ENCODE measurements at places on chromosomes 1 and 21.

GRCh38 chr21:31660591-31660990, 1.1 kb downstream of the SOD1 start:
- no peak for DNase-seq

DNA sequence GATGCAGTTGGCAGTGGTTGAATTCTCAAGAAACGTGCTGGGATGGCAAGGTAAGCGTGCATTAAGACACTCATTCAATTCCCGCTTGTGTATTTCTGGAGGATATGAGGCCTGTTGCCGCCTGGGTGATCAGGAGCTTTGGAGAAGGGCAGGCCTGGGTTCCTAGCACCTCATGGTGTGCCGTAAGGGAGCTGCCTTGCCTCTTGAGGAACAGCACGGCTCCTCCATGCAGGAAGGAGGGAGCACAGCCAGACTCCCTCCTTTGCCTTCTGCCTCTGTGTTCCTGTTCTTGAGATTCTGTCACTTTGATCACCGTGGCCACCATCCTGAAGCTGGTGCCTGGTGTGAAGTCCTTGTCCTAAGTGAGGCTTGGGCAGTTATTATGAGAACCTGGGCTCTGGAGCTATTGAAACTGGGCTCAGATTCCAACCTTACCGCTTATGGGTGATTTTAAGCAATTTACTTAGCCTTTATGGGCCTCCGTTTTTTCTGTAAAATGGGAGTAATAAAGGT, 18.3 kb downstream of the SLFNL1 start:
- no peak for DNase-seq

- no peak for DNase-seq
These were observed at the start of gene ZBTB7B for GRCh38 chr1:155002464-155003226. TSS of gene ZBTB7B (plus strand) at chr1:155002802. CDS start at chr1:155014661, 11,859 bp downstream.

DNA sequence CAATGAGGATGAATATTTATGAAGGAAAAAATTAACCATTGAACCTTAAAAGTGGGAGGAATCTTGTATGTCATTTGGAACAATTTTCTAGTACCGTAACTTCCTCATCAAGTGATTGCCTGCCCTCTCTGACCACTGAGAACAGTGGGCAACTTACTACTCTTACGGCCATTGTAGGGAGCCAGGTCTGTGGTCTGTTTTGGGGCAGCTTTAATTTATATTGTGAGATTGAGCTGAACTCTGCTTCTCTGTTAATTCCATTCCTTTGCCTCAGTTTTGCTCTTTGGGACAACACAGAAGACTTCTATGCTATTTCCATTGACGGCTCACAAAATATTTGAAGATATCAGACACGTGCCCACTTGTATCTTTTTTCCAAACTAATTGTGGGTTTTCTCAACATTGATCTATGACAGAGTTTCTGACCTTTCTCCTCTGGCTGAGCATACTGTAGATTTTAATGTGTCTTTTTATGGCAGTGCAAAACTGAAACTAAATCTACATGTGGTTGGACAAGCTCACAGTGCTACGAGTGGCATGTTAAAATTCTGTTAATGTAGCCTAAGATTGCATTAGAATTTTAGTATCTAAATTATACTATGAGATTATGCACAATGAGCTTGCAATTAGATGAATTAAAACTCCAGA, 27.8 kb upstream of the ZNF281 start:
- DNase-seq, result peak; percentile 9

DNA sequence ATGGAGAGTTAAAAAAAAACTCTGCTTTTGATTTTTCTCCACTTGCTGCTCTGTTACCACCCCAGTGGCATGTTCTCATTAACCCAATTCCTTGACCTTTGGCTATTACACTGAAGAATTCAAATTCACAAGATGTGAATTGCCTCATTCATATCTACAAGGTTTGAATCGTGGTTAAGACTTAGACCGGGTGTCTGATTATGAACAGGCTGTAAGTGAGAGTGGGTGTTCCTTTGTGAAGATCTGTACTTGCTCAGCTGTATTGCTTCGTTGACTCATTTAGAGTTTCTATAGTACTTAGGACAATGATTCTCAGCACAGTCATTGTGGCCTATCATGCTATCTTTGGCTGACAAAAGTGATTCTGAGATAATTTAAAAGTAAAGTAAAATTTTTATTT, 36.4 kb downstream of the DNM3 start:
- no peak for DNase-seq

- DNase-seq, result no peak
These were observed 13.8 kb upstream of the LDLRAP1 start for GRCh38 chr1:25529518-25530185.

DNA sequence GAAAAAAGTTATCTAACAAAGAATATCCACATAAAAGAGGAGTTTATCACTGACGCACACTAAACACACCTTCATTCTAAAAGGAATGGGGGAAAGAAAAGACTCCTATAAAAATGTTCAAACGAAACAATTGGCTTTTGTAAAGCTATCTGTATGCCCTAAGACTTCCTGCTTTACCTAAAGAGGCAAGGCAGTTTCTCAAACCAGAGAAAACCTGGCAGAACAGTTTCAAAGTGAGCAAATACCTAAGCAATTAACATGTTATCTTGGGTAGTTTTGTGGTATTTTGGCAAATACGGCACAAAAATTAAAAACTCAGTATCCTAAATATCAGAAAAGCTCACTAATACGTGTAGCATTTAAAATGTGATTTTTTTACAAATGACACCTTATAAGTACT, 1.9 kb downstream of the PUM1 start:
- no peak for DNase-seq

DNA sequence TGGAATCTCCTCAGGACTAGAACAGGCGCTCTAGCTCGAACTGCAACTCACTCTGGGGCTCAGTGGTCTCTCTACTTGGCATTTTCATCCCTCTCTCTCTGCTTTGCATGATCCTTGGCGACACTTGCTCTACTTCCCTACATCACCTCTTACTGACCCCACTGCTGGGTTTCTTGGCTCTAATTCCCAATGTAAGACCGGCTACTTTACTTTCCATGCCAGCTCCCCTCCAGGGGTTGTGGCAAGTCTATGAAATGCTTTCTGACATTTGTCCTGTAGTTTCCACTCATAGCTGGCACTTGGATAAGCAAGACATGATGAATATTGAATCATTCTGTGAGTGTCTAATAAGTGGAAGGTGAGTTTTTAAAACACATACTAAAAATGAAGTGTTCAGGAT, 292.3 kb downstream of the USP25 start:
- DNase-seq, result no peak

DNA sequence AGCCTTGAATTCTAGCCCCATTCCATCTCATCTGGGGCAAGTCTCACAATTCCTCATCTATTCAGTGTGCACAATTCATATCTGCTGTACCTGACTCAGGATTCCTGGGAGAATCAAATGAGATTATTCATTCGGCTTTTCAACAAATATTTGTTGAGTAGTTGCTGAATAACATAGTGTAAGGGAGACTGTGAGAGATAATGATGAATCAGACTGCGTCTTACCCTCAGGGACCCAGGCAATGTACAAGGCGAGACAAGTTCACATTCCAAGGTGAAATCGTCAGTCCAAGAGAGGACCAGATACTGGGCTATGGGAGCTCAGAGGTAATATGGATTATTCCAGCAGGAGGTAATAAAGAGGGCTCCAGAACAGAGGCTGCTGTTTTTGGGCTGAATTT, 67.8 kb upstream of the SMYD2 start:
- DNase-seq, result no peak

GRCh38 chr1:155177918-155178281, 4.3 kb downstream of the TRIM46 start:
- DNase-seq, result no peak

DNA sequence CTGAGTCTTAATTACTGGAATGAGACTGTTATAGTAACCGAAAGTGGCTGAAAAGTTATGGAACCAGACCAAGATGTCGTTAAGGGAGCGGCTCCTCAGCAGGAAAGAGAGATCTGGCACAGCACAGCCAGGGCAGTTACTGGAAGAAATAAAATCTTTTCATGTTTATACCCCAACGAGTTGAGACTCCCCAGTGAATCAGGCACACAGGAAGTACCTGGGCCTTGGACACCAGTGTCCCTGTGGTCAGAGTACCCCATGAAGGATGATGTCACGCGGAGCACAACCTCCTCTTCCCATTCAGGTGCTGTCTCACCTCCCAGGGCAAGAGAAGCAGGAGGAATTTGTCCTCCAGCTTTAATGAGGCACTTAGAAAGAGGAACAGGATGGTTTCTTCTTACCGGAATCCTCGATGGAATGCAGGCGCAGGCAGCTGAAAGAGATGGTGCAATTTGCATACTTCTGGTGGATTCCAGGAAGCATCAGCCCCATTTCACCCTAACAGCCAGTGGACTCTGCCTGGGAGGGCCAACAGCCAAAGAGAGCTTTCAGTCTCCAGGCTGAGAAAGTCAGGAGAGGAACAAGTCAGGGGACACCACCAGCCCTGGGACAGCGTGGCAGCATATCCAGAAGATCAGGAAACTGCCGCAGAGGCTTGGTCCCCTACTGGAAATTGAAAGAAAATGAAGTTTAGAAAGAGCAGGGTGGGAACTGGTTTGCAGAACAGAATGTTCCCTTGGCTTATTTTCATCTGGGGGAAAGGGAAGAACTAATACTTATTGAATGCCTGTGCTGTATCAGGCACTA, 35.9 kb upstream of the CTTNBP2NL start:
- no peak for DNase-seq

- DNase-seq, result no peak
These were observed 133.1 kb downstream of the GIPC2 start for GRCh38 chr1:78178816-78179215.

- no peak for DNase-seq
These were observed 31.8 kb upstream of the ZNF644 start for GRCh38 chr1:91053630-91054029.

GRCh38 chr1:16998589-16998988, 13.1 kb downstream of the ATP13A2 start:
- DNase-seq, result no peak

DNA sequence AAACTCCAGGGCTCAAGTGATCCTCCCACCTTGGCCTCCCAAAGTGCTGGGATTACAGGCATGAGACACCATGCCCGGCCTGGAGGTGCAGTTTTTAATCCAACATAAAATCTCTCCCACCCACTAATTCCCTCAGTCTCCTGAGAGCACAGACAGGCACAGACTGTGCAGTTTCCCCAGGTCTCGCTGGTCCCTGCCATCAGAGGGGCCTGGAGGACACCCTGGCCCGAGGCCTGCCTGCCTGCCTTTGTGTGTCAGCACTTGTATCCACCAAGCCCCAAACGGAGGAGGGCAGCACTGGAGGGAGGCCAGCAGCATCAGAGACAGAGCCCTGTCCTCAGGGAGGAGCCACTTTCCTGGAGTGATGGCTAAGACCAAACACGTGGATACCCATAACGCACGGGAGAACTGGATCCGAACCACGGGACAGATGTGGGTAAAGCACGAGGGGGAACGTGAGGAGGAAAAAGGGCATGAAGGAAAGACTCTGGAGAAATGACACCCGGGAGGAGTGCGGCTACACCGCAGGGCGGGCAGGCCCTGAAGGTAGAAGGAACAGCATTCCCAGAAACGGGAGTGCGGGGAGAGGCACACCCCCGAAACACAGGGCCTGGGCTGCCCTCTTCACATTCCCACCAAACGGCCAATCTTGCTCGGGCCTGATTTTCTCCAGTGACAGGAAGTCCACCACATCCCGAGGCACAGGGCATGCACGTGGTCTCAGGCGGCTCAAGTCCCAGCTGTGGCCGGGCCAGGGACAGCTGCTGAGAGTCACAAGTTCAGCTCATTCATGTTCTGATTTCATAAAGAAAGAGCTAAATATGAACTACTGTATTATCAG, 29.7 kb downstream of the NPHP4 start:
- no peak for DNase-seq

DNA sequence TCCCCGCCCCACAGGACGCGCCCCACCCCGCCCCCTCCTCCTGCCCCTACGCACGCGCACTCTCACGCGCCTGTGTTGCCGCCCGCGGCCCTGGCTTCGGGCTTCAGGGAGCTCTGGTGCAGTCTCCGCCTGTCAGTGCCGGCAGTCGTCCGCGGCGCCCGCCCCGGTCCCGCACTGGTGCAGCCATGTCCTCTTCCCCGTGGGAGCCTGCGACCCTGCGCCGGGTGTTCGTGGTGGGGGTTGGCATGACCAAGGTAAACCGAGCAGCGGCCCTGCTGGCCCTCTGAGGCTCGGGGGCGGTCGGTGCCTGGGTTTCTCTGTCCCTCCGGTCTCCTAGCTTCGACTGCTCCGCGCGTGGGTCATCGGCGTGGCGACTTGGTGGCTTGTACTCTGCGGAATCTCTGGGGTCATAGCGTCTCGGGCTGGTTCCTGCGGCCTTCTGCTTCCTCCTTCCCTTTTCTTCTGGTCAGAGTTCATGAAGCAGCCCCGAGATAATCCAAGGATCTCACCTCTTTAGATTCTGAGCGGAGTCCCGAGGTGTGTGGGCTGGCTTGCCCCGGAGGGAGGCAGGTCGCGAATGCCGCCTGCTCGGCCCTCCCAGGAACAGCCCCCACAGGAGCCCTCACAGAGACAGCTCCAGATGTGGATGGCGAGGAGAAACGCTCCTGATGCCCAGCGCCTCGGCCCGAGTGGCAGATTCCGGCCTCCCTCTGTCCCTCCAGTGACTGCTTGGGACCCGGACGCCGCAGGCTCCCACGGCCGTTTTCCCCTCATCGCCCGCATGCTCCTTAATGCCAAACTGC, at the start of gene SCP2:
Gene SCP2 (plus strand): TSS at position 65 of the 803 bp plus-strand sequence. CDS start 121 bp downstream, at position 186.
- DNase-seq, result peak; percentile 74

DNA sequence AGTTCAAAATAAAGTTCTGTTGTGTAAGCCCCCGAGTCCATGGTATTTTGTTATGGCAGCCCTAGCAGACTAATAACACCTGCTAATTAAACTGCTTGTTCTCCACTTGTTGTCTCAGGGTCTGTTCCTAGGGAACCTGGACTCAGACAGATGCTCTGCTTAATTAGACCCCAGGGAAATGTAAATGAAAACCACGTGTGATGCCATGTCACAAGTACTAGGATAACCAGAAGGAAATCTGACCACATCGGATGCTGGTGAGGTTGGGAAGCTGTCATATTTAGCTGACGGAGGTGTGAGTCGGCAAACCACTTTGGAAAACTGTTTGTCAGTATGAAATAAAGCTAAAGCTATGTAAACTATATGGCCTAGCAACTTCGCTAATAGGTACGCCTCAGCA, 19.6 kb downstream of the EDN2 start:
- DNase-seq, result no peak

- no peak for DNase-seq
These were observed 1.1 kb upstream of the TTC39A start for GRCh38 chr1:51331206-51332100.

DNA sequence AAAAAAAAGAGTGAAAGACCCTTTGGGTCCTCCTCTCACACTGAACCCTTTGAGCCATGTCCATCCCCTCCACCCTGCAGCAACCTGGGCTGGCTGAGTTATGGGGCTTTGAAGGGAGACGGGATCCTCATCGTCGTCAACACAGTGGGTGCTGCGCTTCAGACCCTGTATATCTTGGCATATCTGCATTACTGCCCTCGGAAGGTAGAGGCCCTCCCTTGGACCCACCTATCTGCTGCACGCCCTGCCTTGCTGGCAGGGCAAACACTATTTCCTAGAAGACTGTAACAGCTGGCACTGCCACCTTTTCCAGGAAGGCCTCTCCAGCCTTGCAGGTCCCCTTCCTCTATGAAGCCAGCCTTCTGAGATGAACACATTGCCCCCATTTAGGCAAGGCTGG, 1.1 kb downstream of the SLC50A1 start:
- no peak for DNase-seq

Measured in CD4-positive, alpha-beta memory T cell (primary cell).